SJCRH30 (cell line): ENCODE measurements at places on chromosomes 16 and 17. TPM values are rescaled to one million over a fixed set of nuclear protein-coding genes. Genes with fewer than 3 reads are reported as not detected.

DNA sequence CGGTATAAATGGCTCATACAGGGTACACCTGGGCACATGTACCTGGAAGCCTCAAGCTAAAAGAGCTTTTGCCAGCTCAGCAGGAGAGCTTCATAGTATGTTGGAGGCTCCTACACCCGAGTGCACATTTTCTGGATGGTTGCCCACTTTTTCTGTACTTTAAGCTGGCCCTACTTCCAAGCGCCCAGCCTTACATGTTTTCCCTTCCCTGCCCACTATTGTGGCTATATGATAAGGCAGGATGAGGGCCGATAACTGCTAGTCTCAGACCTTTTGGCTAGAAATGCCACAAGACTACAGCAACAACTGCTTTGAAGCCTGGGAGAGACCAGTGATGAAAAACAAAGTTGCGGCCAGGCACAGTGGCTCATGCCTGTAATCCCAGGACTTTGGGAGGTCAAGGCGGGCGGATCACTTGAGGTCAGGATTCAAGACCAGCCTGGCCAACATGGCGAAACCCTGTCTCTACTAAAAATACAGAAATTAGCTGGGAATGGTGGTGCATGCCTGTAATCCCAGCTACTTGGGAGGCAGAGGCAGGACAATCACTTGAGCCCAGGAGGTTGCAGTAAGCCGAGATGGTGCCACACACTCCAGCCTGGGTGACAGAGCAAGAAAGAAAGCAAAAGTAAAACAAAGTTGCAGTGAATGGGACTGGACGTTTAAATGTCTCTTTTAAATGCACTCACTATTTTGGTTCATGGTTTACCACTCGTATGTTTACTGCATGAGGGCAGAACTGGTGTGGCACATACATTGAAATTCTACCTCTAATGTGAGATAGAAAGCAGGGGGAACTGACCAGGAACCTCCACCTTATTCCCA, 14.2 kb upstream of the MARCHF10 start:
- no peak overlapping the region for H3K4me3 ChIP-seq
- peak; percentile 24 for DNase-seq
- H3K27ac ChIP-seq, result no peak overlapping the region
- no peaks in the 10 kb centered on the region for H3K36me3 ChIP-seq
- no peaks in the 10 kb centered on the region for H3K27me3 ChIP-seq
- peaks cover 20% of the 10 kb centered on the region for H3K4me1 ChIP-seq

Gene C16orf86
- total RNA-seq, result 0.81 and 0.96 TPM in 2 replicates

GRCh38 chr17:29407856-29408255, 17.7 kb downstream of the TAOK1 start:
- peaks cover 29% of the 10 kb centered on the region for H3K36me3 ChIP-seq
- no peak overlapping the region for H3K4me3 ChIP-seq
- H3K4me1 ChIP-seq, result no peaks in the 10 kb centered on the region; the same call in 1 of the 2 replicates
- no peak overlapping the region for H3K27ac ChIP-seq
- no peaks in the 10 kb centered on the region for H3K27me3 ChIP-seq
- no peak for DNase-seq

Gene WNT9B
- not detected in 2 replicates for total RNA-seq

Gene DBF4B
- 16.5 and 19.4 TPM in 2 replicates for total RNA-seq

- H3K36me3 ChIP-seq, result no peaks in the 10 kb centered on the region
- no peaks in the 10 kb centered on the region for H3K27me3 ChIP-seq
- H3K4me3 ChIP-seq, result no peak overlapping the region
- H3K27ac ChIP-seq, result no peak overlapping the region
These were observed 34.7 kb upstream of the RBBP6 start for GRCh38 chr16:24504472-24505345.
